Bronchial epithelial cell (primary cell): ENCODE measurements at places on chromosomes 4 and X. TPM values are rescaled to one million over a fixed set of nuclear protein-coding genes. Genes with fewer than 3 reads are reported as not detected.

The TEC gene
- 0.53 and 2.8 TPM in 2 replicates for total RNA-seq

The KLB gene
- total RNA-seq, result under 0.01 TPM in 2 replicates

The DCAF12L2 gene
- 0.26 TPM in 1 of 2 replicates, not detected in the other for total RNA-seq

The TAF7L gene
- total RNA-seq, result under 0.01 TPM in 1 of 2 replicates, not detected in the other

The DDX60 gene
- total RNA-seq, result 2.8 and 2.9 TPM in 2 replicates

The JCHAIN gene
- not detected in 2 replicates for total RNA-seq

The RRH gene
- 0.26 and 0.38 TPM in 2 replicates for total RNA-seq
